ENCODE measurements at places on chromosomes 6 and 20.

DNA sequence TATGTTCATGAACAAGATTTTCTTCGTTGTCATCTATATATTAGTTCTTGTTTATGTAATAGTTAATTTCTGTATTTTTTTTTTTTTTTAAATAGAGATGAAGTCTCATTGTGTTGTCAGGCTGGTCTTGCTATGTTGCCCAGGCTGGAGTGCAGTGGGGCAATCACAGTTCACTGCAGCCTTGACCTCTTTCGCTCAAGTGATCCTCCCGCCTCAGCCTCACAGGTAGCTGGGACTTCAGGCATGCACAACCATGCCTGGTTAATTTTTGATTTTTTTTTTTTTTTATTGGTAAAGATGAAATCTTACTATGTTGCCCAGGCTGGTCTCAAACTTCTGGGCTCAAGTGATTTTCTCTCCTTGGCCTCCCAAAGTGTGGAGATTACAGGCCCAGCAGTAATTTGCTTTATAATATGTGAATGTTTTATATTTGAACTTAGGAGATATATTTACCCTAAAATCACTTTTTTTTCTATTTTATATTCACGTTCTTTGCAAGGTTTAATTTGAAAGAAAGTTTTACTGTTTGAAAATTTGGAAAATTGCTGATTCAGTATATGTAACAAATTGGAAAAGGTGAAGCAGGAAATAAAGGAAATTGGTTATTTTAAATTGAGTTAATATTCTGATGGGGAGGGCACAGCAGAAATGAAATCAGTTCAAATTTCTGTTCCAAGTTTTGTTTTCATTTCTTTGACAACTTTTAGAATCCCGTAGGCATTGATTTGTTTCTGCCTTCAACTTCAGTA, 56.2 kb downstream of the ZFAND3 start:
- no peaks in the 10 kb centered on the region for H3K27me3 ChIP-seq
- H3K4me1 ChIP-seq: peaks cover 36% of the 10 kb centered on the region
- H3K27ac ChIP-seq: no peak overlapping the region
- no peak for DNase-seq

GRCh38 chr6:34248198-34248726, 544 bp downstream of the SMIM29 start:
- DNase-seq: peak; percentile 88
- H3K27me3 ChIP-seq: no peaks in the 10 kb centered on the region
- H3K36me3 ChIP-seq: no peaks in the 10 kb centered on the region
- peaks cover 29% of the 10 kb centered on the region for H3K4me1 ChIP-seq

DNA sequence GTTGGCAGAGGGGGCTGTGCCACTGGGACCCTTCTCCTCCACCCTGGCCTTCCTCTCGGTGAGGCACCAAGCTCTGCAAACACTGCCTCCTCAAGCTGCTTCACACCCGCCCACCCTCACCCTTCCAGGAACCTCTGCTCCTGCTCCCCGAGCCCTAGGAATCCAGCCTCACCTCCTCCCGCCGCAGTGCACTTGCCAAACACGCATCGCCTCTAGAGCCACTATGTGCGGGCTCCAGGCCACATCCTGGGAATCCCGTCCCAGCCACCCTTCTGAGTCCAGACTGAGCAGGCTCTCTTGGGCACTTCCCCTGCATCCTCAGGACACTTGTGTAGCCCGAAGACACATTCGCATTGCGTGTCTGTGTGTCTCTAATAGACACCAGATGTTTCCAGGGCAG, 18.5 kb downstream of the PSMG4 start:
- no peaks in the 10 kb centered on the region for H3K27me3 ChIP-seq
- no peaks in the 10 kb centered on the region for H3K36me3 ChIP-seq
- H3K4me1 ChIP-seq: peaks cover 14% of the 10 kb centered on the region
- H3K4me3 ChIP-seq: no peak overlapping the region
- DNase-seq: peak; percentile 53
- no peak overlapping the region for H3K27ac ChIP-seq

GRCh38 chr6:66533921-66534404, 826.9 kb upstream of the EYS start:
- no peak overlapping the region for H3K4me3 ChIP-seq
- no peak for DNase-seq
- H3K36me3 ChIP-seq: no peaks in the 10 kb centered on the region
- H3K27ac ChIP-seq: no peak overlapping the region
- H3K27me3 ChIP-seq: no peaks in the 10 kb centered on the region

- no peak overlapping the region for H3K27ac ChIP-seq
- no peaks in the 10 kb centered on the region for H3K36me3 ChIP-seq
- H3K4me3 ChIP-seq: no peak overlapping the region
- no peaks in the 10 kb centered on the region for H3K4me1 ChIP-seq
- no peak for DNase-seq
Observed at GRCh38 chr6:82902290-82902689, 163.4 kb downstream of the UBE3D start.

- H3K27me3 ChIP-seq: no peaks in the 10 kb centered on the region
- H3K4me1 ChIP-seq: no peaks in the 10 kb centered on the region
- H3K27ac ChIP-seq: no peak overlapping the region
- no peak for DNase-seq
Observed at GRCh38 chr6:137475103-137475502, 19.1 kb downstream of the OLIG3 start.

DNA sequence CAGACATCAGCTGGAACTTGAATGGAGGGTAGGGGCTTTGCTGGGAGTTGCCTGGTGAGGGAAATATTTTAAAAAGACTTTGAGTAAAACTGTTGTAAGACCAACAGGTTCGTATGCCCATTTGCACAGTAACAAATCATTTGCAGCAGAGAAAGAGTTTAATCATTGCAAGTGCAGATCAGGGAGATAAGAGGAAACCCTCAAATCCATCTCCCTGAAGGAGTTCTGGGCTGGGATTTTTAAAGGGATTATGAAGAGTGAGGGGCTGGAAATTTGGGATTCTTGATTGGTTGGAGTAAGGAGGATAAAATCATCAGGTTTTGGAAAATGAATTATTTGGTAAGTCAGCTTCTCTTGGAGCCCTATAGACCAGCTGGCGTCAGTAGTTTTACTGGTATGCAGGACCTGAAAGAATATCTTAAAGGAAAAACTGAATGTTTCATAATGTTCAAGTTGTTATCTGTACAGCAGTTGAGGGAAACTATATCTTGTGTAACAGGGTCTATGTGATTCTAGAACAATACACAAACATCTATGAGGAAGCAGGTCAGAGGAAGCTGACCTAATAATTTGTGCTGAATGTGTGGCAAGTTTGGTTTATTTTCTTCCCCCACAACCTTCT, 295.5 kb downstream of the PLCB1 start:
- H3K27me3 ChIP-seq: no peaks in the 10 kb centered on the region
- peaks cover 46% of the 10 kb centered on the region for H3K4me1 ChIP-seq

DNA sequence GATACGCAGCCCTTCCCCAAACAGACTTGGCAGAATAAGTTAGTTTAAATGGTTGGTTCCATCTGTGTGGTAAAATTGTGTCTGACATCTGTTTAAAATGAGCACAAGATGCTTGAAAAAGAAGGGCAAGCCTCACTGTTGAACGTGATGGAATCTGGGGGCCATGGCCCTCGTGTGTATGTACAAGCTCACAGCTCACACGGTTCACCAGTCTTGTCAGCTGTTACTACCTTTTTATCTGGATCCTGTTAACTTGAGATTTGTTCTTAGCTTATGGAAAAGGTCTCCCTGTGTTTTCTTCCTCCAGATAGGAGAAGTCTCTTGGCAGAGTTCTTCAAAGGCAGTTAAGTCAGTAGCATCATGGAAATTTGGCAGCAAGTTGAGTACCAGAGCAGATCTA, 270.6 kb downstream of the KHDC1L start:
- H3K4me3 ChIP-seq: no peak overlapping the region
- no peak overlapping the region for H3K27ac ChIP-seq
- no peaks in the 10 kb centered on the region for H3K27me3 ChIP-seq
- H3K4me1 ChIP-seq: peaks cover 12% of the 10 kb centered on the region
- DNase-seq: no peak
- H3K36me3 ChIP-seq: no peaks in the 10 kb centered on the region

DNA sequence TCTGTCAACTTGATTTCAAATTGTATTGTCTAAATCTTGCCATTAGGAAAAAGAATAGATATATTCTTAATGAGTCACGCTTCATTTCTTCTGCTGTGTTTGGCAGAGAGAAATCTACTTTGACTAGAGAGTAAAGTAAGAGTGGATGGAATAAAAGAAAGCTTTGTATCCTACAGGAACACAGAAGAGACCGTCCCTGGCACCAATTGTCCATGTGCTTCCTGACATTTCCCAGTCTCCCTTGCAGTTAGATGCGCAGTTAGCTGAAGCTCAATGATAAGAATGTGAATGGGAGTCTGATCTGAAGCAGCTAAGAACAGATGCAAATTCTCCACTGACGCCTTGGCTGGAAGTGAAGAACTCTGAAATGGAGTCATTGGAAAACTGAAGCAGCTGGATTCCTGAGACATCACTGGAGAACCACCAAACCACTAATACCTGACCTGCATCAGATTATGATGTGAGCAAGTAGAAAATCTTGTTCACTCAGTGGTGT, 528.2 kb upstream of the MARCKS start:
- no peak overlapping the region for H3K4me3 ChIP-seq
- peaks cover 8% of the 10 kb centered on the region for H3K4me1 ChIP-seq
- H3K27ac ChIP-seq: no peak overlapping the region
- no peak for DNase-seq
- H3K36me3 ChIP-seq: no peaks in the 10 kb centered on the region

GRCh38 chr20:23759306-23759940, 8.7 kb upstream of the CST1 start:
- no peak overlapping the region for H3K4me3 ChIP-seq
- H3K4me1 ChIP-seq: no peaks in the 10 kb centered on the region
- no peak overlapping the region for H3K27ac ChIP-seq
- no peaks in the 10 kb centered on the region for H3K36me3 ChIP-seq

DNA sequence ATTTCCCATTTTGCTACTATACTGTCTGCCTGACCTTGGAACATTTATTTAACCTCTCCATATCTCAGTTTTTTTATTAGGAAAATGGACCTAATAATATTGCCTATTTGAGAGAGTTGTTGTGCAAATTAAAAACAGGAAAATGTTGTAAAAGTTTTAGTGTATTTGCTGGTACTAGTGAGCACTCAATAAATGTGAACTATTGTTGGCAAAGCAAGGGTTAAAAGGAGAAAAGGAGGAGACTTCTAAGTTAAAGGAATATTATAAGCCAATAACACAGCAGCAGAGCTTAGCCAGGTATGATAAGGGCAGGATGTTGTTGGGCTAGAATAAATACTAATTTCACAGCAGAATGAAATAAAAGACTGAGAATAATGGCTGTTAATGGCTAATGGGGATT, 211.9 kb upstream of the FUT9 start:
- H3K4me3 ChIP-seq: no peak overlapping the region
- no peaks in the 10 kb centered on the region for H3K4me1 ChIP-seq
- H3K27ac ChIP-seq: no peak overlapping the region
- H3K36me3 ChIP-seq: no peaks in the 10 kb centered on the region

GRCh38 chr6:157035546-157035945, 258.4 kb downstream of the ARID1B start:
- H3K27ac ChIP-seq: peak overlapping the region; percentile 12
- no peak for DNase-seq
- no peak overlapping the region for H3K4me3 ChIP-seq
- peaks cover 47% of the 10 kb centered on the region for H3K4me1 ChIP-seq
- no peaks in the 10 kb centered on the region for H3K36me3 ChIP-seq

- no peak overlapping the region for H3K27ac ChIP-seq
- DNase-seq: no peak
- peaks cover 37% of the 10 kb centered on the region for H3K4me1 ChIP-seq
- H3K4me3 ChIP-seq: no peak overlapping the region
- peaks cover 84% of the 10 kb centered on the region for H3K27me3 ChIP-seq
Observed at GRCh38 chr6:100461917-100462705, 2.6 kb downstream of the SIM1 start.

DNA sequence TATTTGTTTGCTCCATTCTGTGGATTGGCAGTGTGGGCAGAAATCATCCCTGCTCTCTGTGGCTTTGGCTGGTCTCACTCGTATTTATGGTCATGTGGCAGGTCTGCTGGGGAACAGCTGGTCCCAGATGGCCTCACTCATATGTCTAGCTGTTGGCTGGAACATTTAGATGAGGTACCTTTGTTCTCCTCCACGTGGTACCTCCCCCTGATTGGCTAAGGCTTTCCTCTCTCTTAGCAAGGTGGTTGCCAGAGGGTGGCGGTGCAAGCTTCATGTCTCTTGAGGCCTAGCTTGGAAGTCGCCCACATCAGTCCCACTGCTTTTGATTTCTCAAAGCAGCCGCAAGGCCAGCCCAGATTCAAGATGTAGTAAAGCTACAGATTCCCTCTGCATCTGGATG, 348.5 kb upstream of the BTBD3 start:
- no peaks in the 10 kb centered on the region for H3K36me3 ChIP-seq
- H3K27ac ChIP-seq: no peak overlapping the region
- H3K4me1 ChIP-seq: no peaks in the 10 kb centered on the region

GRCh38 chr6:138104618-138105213, 2.5 kb downstream of the PERP start:
- no peak for DNase-seq
- no peak overlapping the region for H3K4me3 ChIP-seq
- H3K4me1 ChIP-seq: no peaks in the 10 kb centered on the region
- no peaks in the 10 kb centered on the region for H3K27me3 ChIP-seq

GRCh38 chr6:40930555-40930954, 108.5 kb downstream of the UNC5CL start:
- no peaks in the 10 kb centered on the region for H3K36me3 ChIP-seq
- H3K27ac ChIP-seq: no peak overlapping the region
- H3K4me1 ChIP-seq: no peaks in the 10 kb centered on the region
- H3K27me3 ChIP-seq: no peaks in the 10 kb centered on the region

GRCh38 chr6:154432533-154433476, 76.2 kb upstream of the IPCEF1 start:
- no peaks in the 10 kb centered on the region for H3K27me3 ChIP-seq
- DNase-seq: no peak
- H3K4me3 ChIP-seq: no peak overlapping the region
- peaks cover 26% of the 10 kb centered on the region for H3K36me3 ChIP-seq
- H3K4me1 ChIP-seq: peaks cover 59% of the 10 kb centered on the region

DNA sequence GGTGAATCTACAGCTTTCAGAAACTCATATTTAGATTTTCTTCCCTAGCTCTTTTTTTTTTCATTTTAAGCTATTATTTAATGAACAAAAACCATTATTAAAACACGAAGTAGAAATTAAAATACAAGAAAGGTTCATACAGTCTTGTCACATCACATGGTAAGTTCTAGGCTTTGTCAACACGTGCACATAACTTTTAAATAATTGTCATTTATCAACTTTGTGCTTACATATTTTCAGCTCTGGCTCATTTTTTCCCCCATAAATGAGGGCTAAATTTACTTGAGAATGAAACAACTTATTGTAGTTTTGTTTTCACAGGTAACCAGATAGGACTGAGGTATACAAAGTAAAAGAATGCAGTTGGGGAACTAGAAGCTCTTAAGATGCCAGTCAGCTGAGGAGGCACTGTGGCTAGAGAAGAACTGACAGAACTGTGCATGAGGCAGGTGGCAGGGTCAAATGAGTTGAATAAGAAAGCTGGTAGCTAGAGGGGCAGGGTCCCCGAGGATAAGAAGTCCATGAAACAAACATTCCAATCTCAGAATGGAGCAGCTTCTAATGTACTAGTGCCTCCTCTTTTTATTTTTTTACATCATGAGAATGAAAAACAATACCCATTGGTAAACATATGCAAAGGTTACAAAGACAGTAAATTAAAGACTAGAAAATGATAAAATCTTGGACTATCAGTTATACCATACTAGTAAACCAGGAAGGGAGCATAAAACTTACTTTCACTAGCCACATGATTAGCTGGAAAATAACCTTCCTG, 141.5 kb downstream of the MYB start:
- no peaks in the 10 kb centered on the region for H3K4me1 ChIP-seq
- H3K4me3 ChIP-seq: no peak overlapping the region
- DNase-seq: no peak
- H3K36me3 ChIP-seq: no peaks in the 10 kb centered on the region
- no peak overlapping the region for H3K27ac ChIP-seq
- H3K27me3 ChIP-seq: no peaks in the 10 kb centered on the region

- no peaks in the 10 kb centered on the region for H3K4me1 ChIP-seq
- H3K27ac ChIP-seq: no peak overlapping the region
- DNase-seq: no peak
- no peaks in the 10 kb centered on the region for H3K27me3 ChIP-seq
- H3K4me3 ChIP-seq: no peak overlapping the region
Observed at GRCh38 chr6:110635096-110635495, 158.7 kb upstream of the SLC22A16 start.

Data from sigmoid colon (tissue), 7 donors.